ENCODE measurements at places on chromosomes 1 and 21.
A peak's percentile ranks its signal among the peaks of the same experiment; 100 is the strongest.

DNA sequence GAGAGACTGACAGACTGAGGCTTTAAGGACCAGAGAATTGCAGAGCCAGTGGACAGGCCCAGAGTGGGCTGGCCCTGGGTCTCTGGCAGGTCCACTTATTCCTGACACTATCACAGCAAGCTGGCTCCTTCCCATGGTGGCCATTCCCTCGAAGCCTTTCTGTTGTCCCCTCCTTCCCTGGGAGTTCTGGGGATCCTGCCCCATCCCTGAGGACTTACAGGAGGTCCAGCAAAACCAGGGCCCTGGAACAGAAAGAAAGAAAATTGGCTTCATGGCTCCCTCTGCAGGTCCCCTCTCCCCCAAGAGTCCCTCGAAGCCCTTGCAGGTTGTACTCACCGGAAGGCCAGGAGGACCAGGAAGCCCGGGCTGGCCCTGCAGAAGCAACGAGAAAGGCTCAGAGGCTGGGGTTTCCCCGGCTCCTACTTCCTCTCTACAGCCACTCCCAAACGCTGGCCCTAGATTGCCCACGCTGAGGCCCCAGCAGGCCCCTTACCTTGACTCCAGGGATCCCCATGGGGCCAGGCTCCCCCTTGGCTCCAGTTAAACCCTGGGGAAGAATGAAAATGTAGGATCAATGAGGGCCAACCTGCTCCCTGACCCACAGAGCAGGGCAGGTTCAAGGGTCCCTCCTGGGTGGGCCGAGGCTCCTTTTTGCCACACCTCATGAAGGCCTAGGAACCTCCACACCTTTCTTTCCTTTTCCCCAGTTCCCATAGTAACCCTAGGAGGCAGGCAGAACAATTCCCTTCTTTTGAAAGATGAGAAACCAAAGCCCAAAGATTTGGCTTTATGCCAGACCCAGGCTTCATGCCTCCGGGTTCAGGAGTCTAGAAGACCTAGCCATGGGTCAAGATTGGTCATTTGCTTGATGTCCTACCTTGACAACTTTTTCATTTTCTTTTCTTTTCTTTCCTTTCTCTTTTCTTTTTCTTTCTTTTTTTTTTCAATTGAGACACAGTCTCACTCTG, 4.6 kb downstream of the COL9A2 start:
- DNase-seq, result no peak

- peak; percentile 23 for DNase-seq
Observed at GRCh38 chr1:203744075-203744972, 20.7 kb upstream of the LAX1 start.

DNA sequence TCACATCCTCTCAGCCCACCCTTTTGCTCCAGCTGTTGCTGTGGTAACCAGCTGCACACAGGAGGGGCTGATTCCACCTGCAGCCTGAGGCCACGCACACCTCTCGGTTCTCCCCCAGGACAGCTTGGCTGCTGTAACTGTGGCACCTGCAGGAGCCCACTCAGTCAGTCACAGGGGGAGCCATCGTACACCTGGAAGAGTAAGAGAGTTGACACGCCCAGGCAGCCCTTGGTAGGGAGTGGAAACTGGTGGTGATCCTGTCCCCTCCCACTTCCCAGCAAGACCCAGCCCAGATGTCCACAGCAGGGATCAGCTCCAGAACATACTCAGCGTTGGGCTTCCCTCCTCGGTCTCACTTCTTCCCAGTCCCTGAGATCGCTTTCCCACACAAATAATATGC, 32.2 kb upstream of the BACE2 start:
- DNase-seq, result no peak

- DNase-seq, result peak; percentile 55
Observed at GRCh38 chr1:40078512-40079333, 18.3 kb downstream of the PPT1 start.

GRCh38 chr1:150089846-150090520, 22.4 kb downstream of the VPS45 start:
- no peak for DNase-seq

DNA sequence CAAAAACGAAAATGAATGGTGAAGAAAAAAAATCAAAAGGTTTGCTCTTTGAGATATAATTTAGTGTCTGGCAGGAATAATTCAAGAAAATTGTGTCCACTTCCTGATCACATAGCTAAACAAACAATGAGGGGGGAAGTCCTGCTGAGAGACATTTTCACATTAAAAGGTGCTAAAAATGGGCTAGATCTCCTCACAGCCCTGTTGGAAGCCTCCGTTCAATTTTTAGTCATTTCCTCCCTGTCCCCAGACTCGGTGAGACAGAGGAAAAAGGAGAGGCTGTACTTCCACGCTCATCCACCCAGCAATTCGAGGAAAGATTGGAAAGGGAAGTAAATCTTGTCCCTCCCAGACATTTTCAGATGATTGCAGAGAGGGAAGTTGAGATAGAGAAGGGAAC, 103.7 kb downstream of the BARHL2 start:
- no peak for DNase-seq

GRCh38 chr1:32128964-32129363, 21.1 kb downstream of the KPNA6 start:
- DNase-seq, result peak; percentile 23

Measured in lung microvascular endothelial cell (primary cell).